ENCODE measurements at places on chromosomes 3 and 15. TPM values are rescaled to one million over a fixed set of nuclear protein-coding genes. Genes with fewer than 3 reads are reported as not detected.

The PLXNB1 gene
- 55.0 TPM for total RNA-seq

The FANCD2OS gene
- not detected for total RNA-seq

The NRG4 gene
- total RNA-seq: 0.29 TPM

The GOLGA6D gene
- not detected for total RNA-seq

The ZMYND10 gene
- total RNA-seq: not detected

The CYP8B1 gene
- total RNA-seq: not detected

The GREM1 gene
- total RNA-seq: 2.6 TPM

The KBTBD8 gene
- total RNA-seq: 6.3 TPM

The MYL3 gene
- total RNA-seq: 157 TPM

The GOLGA8R gene
- total RNA-seq: 5.2 TPM

All from left cardiac atrium (tissue), 4 donors.